ENCODE measurements at places on chromosomes 11 and 22. TPM values are rescaled to one million over a fixed set of nuclear protein-coding genes. Genes with fewer than 3 reads are reported as not detected.

The BLID gene
- not detected for total RNA-seq

The MED15 gene
- 77.8 TPM for total RNA-seq

The SLC25A45 gene
- 4.0 TPM for total RNA-seq

The SCUBE2 gene
- total RNA-seq: 1.2 TPM

DNA sequence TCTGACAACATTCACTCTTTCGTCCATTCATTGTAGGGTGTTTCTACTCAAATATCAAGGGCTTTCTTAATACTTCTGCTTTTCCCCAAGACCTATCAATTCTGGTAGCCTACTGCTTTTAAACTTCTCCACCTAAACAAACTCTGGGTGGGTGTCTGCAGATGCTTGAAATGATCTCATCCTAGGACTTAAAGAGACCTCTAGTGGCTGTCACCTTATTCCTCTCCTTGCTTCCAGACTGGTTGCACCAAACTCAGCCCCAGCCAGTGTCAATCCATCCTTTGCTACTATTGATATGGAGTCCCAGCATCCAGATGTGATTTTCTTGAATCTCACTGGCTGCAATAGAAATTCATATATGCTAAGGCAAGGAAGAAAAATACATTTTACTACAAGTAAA is 274.7 kb downstream of the NXPE2 start:
- no peak for DNase-seq

DNA sequence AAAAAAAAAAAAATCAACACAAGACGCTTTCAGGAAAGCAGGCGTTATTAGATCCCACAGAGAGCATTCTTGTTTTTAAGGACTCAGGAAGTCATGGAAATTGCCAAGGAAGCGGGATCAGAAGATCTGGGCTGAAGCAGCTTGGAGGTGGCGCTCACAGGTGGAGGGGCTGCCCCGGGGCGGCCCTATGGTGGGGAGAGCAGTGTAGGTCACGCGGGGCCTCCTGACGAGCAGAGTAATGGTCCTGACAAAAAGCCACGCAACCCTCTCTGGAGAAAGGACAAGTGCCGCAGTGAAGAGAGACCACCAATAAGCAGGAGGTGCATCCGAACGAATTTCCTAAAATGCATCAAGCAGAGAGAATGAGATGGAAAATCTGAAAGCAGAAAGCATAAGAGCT is 407.0 kb downstream of the BRD1 start:
- no peak for DNase-seq

GRCh38 chr22:38963872-38964271 is 6.5 kb downstream of the APOBEC3A start:
- DNase-seq: no peak

DNA sequence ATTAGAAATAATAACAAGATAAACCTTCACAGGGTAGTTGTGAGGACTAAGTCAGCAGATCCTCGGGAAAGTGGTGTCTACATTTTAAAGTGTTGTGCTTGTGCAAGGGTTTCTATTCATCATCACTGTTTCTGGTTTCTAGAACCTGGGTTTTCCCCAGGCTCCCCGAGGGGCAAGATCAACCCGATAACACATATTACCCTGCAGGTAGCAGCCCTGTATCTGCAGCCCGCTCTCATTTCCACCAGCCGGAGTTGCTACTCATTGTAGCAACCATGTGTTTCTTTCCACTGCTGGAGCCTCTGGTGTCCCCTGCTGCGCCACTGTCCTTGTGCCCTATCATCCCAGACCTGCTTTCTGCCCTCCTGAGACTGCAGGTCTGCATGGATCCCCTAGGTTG is 67.0 kb downstream of the MIAT start:
- no peak for DNase-seq

GRCh38 chr11:58391879-58392278 is 14.8 kb downstream of the OR5B3 start:
- DNase-seq: no peak

GRCh38 chr22:38070250-38070921 is 13.2 kb downstream of the PICK1 start:
- no peak for DNase-seq

GRCh38 chr22:26064048-26064447 is 105.2 kb upstream of the SEZ6L start:
- no peak for DNase-seq

DNA sequence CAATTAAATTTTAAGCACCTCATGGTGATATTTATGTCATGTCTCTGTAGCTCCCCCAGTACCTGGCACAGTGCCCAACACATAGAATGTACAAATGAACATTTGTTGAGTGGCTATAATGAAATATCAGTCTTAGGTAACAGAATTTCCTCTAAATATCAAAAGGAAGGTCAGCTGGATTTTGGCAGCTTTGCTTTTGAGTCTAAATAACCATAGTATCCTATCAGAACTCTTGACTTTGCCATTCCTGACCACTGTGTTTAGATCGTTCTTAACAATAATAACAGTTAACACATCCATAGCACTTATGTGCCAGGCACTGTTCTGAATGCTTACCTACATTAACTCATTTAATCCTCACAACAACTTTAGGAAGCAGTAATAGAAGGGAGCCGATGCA is 26.6 kb downstream of the TMEM123 start:
- DNase-seq: no peak
